ENCODE measurements at places on chromosomes 6 and 20. TPM values are rescaled to one million over a fixed set of nuclear protein-coding genes. Genes with fewer than 3 reads are reported as not detected.

GRCh38 chr20:23332467-23332866 is 18.1 kb upstream of the NXT1 start:
- no peak for DNase-seq

- DNase-seq = no peak
These were observed 7.7 kb upstream of the PHACTR3 start for GRCh38 chr20:59596690-59597089.

GRCh38 chr20:39874049-39874893 is 814.8 kb downstream of the MAFB start:
- peak; percentile 82 for DNase-seq

DNA sequence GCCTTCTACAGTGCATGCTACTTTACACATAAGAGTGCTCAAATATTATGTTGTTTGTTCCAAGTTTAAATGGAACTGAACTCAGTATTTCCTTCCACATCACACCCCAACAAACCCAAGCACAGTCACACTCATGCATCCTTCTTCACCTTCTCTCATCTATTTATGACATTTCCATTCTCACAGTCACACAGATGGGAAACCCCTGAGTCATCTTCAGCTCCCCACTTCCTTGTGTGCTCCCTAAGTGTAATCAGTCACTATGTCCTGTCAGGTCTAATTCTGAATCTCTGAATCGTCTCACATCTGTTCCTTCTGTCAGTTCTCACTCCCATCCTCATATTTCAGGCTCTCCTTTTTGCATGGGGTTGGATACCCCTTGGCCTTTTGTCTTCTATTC is 96.0 kb downstream of the RIMS1 start:
- no peak for DNase-seq

DNA sequence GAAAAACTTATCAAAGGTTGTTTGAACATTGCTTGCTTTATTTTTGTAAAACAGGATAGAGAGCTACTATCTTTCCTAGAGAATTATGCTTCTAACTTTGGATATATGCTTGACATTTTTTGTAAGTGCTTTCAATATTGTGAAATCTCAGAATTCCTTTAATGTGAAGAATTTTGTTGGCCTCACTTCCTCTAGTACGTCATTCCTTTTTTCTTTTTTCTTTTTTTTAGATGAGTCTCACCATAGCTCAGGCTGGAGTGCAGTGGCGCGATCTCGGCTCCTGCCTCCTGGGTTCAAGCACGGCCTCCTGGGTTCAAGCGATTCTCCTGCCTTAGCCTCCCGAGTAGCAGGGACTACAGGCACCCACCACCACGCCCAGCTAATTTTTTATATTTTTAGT is 668.1 kb downstream of the RFPL4B start:
- DNase-seq = no peak

GRCh38 chr6:147508042-147508865 is at the start of gene SAMD5:
Gene SAMD5, plus strand, starts transcription at chr6:147508690. Its CDS starts 239 bp downstream, at chr6:147508929.
- peak; percentile 87 for DNase-seq

Gene RAB44
- total RNA-seq = not detected

Gene SSTR4
- not detected for total RNA-seq

Gene CSTF1
- 135 TPM for total RNA-seq

Gene MACROD2
- total RNA-seq = 0.66 TPM

Gene CD83
- 0.89 TPM for total RNA-seq

Measured in MG63 (cell line).